ENCODE measurements at places on chromosomes 3 and 15.

GRCh38 chr15:90960298-90961091 is 5.8 kb downstream of the RCCD1 start:
- no peak overlapping the region for H3K4me3 ChIP-seq
- no peaks in the 10 kb centered on the region for H3K27me3 ChIP-seq
- H3K4me1 ChIP-seq: peaks cover 16% of the 10 kb centered on the region
- peak overlapping the region; percentile 33 for H3K27ac ChIP-seq
- DNase-seq: no peak

- no peak overlapping the region for H3K27ac ChIP-seq
- DNase-seq: no peak
- no peak overlapping the region for H3K4me3 ChIP-seq
These were observed 96.3 kb downstream of the ADAMTS17 start for GRCh38 chr15:100245487-100245820.

- no peaks in the 10 kb centered on the region for H3K27me3 ChIP-seq
- no peak overlapping the region for H3K4me3 ChIP-seq
- peaks cover 3% of the 10 kb centered on the region for H3K4me1 ChIP-seq
- no peak for DNase-seq
These were observed 57.7 kb downstream of the IGF2BP2 start for GRCh38 chr3:185767002-185767688.

DNA sequence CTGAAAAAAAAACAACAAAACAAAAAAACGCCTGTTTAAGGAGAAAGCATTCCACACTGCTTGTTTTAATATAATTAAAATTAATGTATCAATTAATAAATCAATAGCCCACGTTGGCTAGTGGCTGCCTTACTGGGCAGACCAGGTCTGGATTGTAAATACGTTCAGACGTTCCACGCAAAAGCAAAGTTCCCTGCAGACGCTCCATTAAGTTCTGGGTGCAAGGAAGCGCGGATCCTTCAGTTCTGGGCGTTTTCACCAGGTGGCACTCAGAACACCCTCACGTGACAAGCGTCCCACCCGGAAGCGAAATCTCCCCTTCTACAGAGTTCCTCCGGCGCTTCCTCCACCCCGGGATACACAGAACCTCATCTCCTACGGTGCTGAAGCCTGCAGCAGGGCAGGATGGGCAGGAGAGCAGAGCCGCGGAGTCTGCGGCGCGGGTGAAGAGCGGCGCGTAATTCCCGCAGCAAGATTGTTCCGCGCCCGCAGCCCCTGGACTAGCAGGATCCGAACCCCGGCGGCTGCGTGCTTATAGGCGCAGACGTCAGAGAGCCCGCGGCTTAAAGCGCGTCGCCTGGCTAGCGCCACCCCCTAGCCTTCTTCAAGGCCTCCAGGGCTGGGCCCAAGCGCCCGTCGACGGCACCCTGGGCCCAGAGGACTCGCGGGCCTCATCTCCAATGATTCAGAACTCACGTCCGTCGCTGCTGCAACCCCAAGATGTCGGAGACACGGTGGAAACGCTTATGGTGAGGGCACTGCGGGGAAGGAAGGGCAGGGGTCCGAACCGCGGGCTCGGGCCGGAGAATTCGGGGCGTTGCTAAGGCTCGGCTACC is at the start of gene SLC25A38:
SLC25A38 (plus strand) TSS at position 326 of the 836 bp plus-strand sequence; CDS start at position 681, 355 bp downstream.
- peak within 1 kb of the TSS; percentile 71 for H3K4me3 ChIP-seq
- peak within 1 kb of the TSS; percentile 89 for H3K27ac ChIP-seq
- no peaks in the 10 kb centered on the region for H3K4me1 ChIP-seq
- H3K36me3 ChIP-seq: no peaks in the 10 kb centered on the region

- H3K36me3 ChIP-seq: no peaks in the 10 kb centered on the region
- H3K27me3 ChIP-seq: no peaks in the 10 kb centered on the region
- H3K4me3 ChIP-seq: no peak overlapping the region
- H3K4me1 ChIP-seq: peaks cover 5% of the 10 kb centered on the region
These were observed 159.6 kb downstream of the XXYLT1 start for GRCh38 chr3:195111319-195111705.

- no peak for DNase-seq
- H3K27ac ChIP-seq: no peak overlapping the region
- no peak overlapping the region for H3K4me3 ChIP-seq
- no peaks in the 10 kb centered on the region for H3K36me3 ChIP-seq
- peaks cover 11% of the 10 kb centered on the region for H3K4me1 ChIP-seq
These were observed 12.6 kb upstream of the UPK1B start for GRCh38 chr3:119160815-119161214.

DNA sequence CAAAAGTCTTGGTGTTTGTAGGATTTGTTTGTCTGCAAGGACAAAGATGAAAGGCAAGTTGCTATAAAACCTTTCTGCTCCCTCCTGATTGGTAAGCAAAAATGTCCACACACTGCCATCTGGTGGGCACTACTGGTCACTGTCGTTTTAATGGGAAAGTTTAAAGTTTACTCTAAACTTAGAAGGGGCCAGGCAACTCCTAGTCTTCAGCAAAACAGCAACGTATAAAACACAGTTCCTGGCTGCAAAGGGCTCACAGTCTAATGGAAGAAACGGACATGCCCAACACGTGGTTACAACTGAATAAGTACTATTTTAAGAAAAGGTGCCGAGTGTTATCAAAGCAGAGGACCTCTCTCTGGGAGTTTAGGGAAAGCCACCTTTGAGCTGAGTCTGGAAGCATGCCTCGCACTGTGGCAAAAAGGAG is 23.7 kb upstream of the TPRG1 start:
- no peaks in the 10 kb centered on the region for H3K36me3 ChIP-seq
- DNase-seq: no peak
- H3K4me3 ChIP-seq: no peak overlapping the region
- H3K27ac ChIP-seq: no peak overlapping the region
- no peaks in the 10 kb centered on the region for H3K27me3 ChIP-seq

DNA sequence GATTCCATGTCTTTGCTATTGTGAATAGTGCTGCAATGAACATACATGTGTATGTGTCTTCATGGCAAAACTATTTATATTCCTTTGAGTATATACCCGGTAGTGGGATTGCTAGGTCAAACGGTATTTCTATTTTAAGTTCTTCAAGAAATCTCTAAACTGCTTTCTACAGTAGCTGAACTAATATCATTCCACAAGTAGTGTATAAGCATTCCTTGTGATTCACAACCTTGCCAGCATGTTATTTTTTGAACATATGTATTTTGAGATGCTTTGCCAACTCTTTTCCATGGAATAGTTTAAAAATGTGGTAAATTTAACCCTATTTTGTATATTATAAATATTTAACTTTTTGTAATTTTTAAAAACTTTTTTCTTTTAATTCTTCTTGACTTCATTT is 592.7 kb upstream of the NAALADL2 start:
- no peaks in the 10 kb centered on the region for H3K36me3 ChIP-seq
- H3K4me3 ChIP-seq: no peak overlapping the region
- no peaks in the 10 kb centered on the region for H3K4me1 ChIP-seq
- no peak overlapping the region for H3K27ac ChIP-seq

- H3K4me3 ChIP-seq: no peak overlapping the region
- no peaks in the 10 kb centered on the region for H3K36me3 ChIP-seq
- DNase-seq: no peak
- no peaks in the 10 kb centered on the region for H3K27me3 ChIP-seq
- no peaks in the 10 kb centered on the region for H3K4me1 ChIP-seq
These were observed 4.4 kb upstream of the MAPK6 start for GRCh38 chr15:52014616-52015015.

GRCh38 chr15:66802025-66803001 is 100.3 kb downstream of the SMAD6 start:
- H3K27me3 ChIP-seq: no peaks in the 10 kb centered on the region
- H3K4me3 ChIP-seq: no peak overlapping the region
- H3K27ac ChIP-seq: peak overlapping the region; percentile 85
- peaks cover 29% of the 10 kb centered on the region for H3K4me1 ChIP-seq
- DNase-seq: no peak

DNA sequence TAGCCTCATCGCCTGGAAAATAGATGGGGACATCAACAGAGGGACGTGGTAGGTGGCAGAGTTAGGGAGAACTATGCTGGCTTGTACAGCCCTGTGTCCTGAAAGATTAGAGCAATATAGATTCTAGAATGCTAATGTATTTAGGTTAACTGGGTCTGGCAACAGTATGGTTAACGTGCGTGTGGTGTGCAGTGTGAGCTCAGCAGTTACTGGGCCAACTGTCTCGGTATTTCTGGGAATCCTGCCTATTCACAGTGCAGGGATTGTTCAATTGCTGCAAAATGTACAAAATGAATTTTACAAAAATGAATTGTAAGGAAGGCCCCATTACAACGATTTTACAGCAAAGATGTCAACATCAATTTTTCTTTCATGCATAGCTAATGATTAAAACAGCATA is 20.6 kb downstream of the MEIS2 start:
- peak overlapping the region; percentile 30 for H3K27ac ChIP-seq
- H3K27me3 ChIP-seq: no peaks in the 10 kb centered on the region
- peaks cover 11% of the 10 kb centered on the region for H3K4me1 ChIP-seq
- DNase-seq: no peak

DNA sequence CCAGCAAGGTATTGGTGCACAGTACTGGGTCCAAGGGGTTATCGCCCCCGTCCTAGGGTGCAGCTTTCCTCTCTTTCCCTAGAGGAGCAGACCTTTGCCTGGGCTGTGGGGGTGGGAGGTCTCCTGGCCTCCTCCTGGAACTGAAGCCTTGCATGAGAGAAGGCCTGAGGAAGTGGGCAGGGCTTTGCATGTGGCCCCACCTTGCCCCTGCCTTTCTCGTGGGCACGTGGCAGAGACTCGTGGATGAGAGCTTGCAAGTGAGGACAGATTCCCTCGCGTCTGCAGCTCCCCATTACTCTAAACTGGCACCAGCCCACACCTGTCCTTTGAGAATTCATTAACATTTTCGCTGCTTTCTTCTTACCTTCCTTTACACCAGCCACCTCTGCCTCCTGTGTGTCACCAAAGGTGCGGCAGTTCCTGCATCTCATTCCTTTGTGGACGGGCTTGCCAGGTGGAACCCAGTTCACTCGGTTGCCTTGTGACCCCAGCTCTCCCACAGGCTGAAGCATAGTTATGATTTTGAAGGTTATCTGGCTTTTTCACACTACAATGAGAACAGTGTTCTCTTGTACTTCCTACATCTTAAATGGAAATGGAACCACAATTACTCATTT is 40.9 kb upstream of the NR2C2 start:
- no peaks in the 10 kb centered on the region for H3K4me1 ChIP-seq
- H3K4me3 ChIP-seq: no peak overlapping the region
- no peak for DNase-seq
- H3K36me3 ChIP-seq: no peaks in the 10 kb centered on the region
- no peaks in the 10 kb centered on the region for H3K27me3 ChIP-seq
- no peak overlapping the region for H3K27ac ChIP-seq

- H3K27ac ChIP-seq: no peak overlapping the region
- no peaks in the 10 kb centered on the region for H3K36me3 ChIP-seq
These were observed 1010.6 kb downstream of the ROBO2 start for GRCh38 chr3:78050276-78051065.

DNA sequence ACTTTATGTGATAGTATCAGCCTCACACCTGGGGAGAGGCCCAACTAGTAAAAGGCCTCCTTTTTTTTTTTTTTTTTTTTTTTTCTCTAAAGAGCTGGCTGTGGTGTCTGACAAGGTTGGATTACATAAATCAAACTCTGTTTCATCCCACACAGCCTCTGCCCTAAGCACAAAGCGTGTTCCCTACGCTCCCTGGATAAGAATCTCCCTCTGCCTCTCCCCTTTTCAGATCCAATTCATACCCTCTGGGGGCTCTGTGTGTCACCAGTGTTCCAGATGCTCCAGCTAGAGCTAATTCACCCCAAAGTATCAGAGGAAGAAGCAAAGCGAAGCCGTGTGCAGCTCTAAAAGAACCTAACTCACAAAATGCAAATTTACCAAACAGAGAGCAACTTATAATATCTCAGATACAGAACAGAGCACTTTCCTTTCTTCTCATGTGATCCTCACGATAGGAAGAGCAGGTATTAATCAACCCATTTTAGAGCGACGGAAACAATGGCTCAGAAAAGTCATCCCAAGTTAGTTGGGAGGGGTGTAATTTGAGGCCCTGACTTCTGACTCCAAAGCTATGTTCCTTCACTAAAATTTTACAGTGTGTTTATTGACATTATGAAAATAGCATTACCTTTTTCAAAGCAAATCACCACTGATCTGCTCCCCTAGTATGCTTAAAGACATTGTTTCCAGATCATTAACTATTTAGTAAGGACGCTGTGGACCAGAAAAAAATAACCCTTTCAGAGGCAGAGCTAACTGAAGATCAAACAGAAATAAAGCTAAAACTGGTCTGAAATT is 12.4 kb downstream of the BMF start:
- peaks cover 57% of the 10 kb centered on the region for H3K4me1 ChIP-seq
- H3K36me3 ChIP-seq: no peaks in the 10 kb centered on the region
- no peak for DNase-seq
- H3K4me3 ChIP-seq: no peak overlapping the region
- H3K27ac ChIP-seq: no peak overlapping the region

- H3K27me3 ChIP-seq: no peaks in the 10 kb centered on the region
- no peak overlapping the region for H3K27ac ChIP-seq
- no peak for DNase-seq
These were observed 101.4 kb downstream of the RYK start for GRCh38 chr3:134149286-134149685.

DNA sequence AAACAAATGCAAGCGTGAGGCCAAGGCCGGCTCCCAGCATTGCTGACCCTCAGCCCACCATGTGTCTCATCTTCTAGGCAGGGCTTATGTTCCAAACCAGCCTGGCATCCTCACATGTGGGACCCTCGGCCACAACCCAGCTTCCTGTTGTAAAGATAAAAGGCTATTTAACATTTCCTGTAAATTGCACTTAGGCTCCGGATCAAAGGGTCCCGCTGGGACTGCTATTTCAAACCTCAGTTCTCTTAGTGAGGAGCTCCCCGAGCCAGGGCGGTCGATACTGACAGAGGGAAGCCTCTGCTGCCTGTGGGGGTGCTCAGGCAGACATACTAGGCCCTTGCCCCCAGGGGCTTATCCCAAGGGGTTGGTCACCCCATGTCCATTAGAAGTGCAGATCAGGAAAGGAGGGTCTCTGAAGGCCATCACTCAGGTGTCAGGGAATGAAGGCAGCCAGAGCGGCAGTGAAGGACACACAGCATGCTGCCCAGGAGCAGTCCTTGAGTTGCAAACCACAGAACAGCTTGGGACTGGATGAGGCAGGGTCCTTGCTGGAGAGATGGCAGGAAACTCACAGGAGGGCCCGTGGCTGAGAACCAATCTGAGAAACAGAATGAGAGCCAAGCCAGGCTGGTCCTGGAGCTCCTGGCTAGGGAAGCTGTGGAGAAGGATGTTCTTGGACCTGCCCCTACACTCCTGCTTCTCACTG is 239.9 kb downstream of the TLE3 start:
- no peaks in the 10 kb centered on the region for H3K4me1 ChIP-seq
- no peaks in the 10 kb centered on the region for H3K27me3 ChIP-seq
- no peaks in the 10 kb centered on the region for H3K36me3 ChIP-seq

GRCh38 chr3:142641504-142641903 is 45.3 kb downstream of the PLS1 start:
- DNase-seq: no peak
- H3K4me3 ChIP-seq: no peak overlapping the region
- H3K27me3 ChIP-seq: no peaks in the 10 kb centered on the region
- no peak overlapping the region for H3K27ac ChIP-seq
- no peaks in the 10 kb centered on the region for H3K4me1 ChIP-seq

- DNase-seq: no peak
- no peak overlapping the region for H3K4me3 ChIP-seq
- no peaks in the 10 kb centered on the region for H3K36me3 ChIP-seq
- H3K4me1 ChIP-seq: no peaks in the 10 kb centered on the region
- H3K27ac ChIP-seq: no peak overlapping the region
These were observed 261.5 kb upstream of the ZNF385D start for GRCh38 chr3:22012471-22012870.

Measured in esophagus squamous epithelium (tissue), 5 donors.